ENCODE measurements at places on chromosomes 12 and 14. TPM values are rescaled to one million over a fixed set of nuclear protein-coding genes. Genes with fewer than 3 reads are reported as not detected.

The PCED1B gene
- polyA plus RNA-seq, result 0.21 TPM

The GPR162 gene
- polyA plus RNA-seq, result 18.6 TPM

The KLRK1 gene
- polyA plus RNA-seq, result not detected

The ANKS1B gene
- polyA plus RNA-seq, result 1.8 TPM

The POTEG gene
- 0.43 TPM for polyA plus RNA-seq

The COX8C gene
- polyA plus RNA-seq, result not detected

The GUCY2C gene
- not detected for polyA plus RNA-seq

- DNase-seq, result no peak
Measured at GRCh38 chr12:20319366-20319765, 49.0 kb upstream of the PDE3A start.

GRCh38 chr12:21541773-21542172 is 15.7 kb downstream of the SPX start:
- no peak for DNase-seq

GRCh38 chr14:93007225-93007997 is 84.5 kb downstream of the CHGA start:
- no peak for DNase-seq

DNA sequence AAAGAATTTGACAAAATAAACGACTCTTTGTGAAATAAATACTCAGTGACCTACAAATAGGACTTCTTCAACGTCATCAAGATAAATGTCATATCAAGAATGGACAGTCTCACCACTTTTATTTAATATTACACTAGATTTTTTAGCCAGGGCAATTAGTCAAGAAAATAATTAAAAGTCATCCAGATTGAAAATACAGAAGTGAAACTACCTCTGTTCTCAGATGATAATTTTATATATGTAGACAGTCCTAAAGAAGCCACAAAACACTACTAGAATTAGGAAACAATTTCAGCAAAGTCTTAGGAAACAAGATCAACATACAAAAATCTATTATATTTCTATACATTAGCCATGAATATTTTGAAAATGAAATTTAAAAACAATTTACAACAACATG is 689.6 kb upstream of the SEL1L start:
- no peak for DNase-seq

DNA sequence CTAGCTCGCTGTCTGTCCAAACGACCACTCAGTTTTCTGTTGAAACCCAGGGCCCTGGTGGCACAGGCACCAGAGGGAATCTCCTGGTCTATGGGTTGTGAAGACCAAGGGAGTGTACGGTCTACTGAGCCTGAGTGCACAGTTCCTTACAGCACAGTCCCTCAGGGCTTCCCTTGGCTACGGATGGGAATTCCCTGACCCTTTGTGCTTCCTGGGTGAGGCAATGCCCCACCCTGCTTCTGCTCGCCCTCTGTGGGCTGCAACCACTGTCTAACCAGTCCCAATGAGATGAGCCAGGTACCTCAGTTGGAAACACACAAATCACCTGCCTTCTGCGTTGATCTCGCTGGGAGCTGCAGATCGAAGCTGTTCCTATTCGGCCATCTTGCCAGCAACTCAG is 22.6 kb downstream of the GPHN start:
- DNase-seq, result no peak

DNA sequence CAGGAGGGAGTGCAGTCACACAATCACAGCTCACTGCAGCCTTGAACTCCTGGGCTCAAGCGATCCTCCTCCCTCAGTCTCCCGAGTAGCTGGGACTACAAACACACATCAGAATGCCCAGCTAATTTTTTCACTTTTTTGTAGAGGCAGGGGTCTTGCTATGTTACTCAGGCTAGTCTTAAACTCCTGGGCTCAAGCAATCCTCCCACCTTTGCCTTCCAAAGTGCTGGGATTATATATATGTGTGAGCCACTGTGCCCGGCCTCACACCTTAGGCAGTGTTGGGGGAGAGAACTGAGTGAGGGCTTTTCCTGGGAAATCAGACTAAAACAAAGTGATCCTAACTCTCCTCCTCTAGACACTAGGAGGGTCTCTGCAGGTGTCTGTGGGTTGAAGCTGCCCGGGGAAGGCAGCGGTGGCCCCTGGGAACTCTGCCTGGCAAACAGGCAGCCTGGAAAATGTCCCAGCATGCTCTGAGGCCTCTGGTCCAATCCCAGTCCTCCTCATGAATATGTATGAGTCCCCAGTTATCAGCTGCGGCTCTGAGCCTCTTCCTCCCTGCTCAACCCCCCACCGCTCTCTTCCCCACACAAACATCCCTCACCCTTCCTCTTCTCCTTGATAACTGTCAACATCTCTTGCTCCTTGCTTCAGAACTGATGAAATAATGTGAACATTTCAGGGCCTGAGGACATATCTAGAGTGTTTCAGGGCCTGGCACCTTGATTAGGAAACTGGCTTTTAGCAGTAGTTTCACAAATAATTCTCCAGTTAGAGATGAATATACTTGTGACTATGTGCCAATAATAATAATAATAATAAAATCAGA is 7.9 kb upstream of the NAA25 start:
- peak; percentile 82 for DNase-seq

DNA sequence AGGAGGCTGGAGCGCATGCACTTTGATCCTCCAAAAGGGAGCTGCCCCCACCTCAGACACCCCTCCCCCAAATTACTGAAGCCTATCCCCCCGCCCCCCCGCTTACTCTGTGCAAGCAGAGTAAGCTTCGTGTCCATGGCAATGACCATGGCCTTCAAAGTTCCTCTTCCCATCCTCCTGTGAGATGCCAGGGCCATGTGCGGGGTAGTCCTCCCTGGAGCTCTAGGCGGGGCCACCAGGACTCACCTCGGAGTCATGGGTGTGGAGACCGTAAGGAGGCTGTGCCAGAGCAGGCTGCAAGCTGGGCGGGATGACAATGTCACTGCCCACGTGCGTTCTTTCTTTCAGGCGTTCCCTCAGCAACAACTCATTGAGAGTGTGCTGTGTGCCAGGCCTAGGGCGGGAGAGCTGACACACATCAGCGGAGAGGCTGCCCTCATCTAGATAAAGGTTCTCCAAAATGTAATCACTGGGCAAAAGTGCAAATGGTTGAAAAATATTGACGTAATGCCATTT is 66.8 kb downstream of the C14orf132 start:
- DNase-seq, result no peak

DNA sequence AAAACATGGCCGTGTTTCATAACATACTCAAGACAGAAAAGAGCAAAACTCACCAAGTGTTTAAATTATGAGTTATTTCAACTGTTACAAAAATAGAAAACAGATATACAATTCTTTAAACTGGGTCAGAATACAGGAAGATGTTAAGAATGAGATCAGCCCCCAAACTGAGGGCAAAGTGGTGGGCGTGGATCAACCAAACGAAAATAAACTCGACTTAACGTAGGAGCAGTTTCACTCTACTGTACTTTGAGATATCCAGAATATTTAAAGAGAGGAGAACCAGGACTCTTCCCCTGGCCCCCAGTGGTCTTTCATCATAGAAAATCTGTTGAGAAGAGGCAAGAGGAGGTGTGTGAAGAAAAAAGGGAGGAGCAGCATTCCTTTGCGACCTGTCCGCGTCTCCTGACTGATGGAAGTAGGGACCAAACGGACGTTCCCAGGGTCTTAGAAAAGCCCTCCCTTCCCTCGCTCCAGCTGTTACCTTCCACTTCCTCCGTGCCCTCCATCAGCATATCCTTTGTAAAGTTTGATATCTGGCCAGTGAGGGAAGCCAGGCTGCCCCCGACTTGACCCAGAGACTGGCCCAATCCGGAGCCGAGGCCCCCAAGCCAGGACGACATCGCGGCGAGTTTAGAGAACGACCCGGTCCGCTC is 668 bp downstream of the TRIP11 start:
- DNase-seq, result peak; percentile 65

DNA sequence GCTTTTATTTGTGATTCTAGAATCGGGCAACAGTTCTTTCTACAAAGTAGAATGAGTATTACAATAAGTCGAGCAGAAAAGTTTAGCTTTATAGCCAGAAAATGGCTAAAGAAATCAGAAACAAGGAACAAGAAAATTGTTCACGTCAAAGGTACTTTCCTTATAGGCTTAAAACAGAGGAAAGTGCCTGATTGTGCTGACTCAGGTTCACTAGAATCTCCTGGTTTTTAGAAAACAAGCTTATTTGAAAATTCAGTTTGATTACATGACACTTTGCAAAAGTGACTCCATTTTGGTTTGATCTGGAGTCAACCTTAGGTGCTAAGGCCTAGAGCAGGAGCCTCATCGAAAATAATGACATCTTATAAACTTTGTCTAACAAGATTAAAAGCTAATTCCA is 564.7 kb upstream of the FLRT2 start:
- no peak for DNase-seq

- DNase-seq, result no peak
Measured at GRCh38 chr14:64641760-64642159, 62.5 kb upstream of the PLEKHG3 start.

DNA sequence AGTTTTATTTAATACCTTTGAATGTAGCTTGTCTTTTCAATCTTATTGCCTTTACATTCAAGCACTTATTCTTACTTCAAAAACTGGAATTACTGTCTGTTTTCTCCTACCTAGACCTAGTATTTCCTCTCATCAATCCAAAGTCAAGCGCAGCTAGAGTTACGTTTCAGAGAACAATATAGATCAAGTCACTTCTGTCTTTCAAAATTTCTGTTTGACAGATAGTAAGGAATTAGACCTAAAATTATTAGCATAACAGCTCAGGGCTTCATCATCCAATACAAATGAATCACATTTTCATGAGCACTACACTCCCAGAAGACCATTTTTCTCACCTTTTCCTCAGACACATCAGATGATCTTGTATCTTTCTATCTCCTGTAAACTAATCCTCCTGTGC is 170.6 kb downstream of the CCDC59 start:
- no peak for DNase-seq

DNA sequence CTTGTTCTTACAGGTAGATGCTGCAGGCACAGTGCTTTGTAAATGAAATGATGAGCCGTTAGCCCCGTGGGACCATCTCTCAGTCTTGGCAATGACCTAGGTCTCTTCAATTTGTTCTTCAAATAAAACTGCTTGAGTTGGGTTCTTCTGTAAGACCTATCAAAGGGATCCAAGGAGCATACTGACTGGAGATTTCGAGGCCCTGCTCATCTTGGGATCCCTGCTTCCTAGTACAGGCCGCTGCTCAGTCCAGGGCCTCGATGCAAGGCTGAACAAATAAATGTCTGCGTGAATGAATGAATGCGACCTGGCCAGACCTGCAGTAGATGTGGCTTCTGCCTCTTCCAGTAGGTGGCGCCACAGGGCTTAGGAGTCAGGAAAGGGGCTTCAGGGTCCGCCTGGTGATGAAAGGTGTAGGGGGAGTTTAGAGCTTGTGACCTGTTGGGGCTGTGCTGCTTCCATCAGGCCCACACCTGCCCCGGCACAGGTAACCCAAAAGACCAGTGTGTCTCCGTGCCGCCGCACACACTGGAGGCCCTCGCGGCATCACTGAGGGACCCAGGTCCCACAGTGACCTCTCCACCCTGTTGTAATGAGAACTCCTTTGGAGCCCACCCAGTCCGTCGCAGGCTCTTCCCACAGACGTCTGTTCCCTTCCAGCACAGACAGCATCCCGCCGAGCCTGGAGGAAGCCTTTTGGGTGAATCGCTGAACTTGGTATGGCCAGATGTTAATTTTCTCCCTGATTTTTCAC is 4.4 kb downstream of the CACNA1C start:
- DNase-seq, result peak; percentile 75

DNA sequence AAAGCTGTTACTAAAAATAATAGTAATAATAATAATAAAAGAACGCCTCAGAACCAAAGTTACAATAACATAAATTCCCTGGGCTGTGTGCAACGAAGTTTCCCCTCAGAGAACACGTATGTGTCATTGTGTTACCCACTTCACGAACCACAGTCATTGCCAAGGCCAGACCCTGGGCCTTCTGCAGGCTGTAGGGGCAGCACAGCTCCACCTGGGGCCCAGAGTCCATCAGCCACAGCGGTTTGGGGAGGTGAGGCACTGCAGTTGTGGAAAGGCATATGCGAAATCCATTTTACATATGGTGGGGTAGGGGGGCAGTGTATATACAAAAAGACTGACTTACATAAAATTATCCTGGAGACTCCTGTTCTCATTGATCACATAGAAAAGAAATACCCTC is 56.1 kb downstream of the ESR2 start:
- no peak for DNase-seq

DNA sequence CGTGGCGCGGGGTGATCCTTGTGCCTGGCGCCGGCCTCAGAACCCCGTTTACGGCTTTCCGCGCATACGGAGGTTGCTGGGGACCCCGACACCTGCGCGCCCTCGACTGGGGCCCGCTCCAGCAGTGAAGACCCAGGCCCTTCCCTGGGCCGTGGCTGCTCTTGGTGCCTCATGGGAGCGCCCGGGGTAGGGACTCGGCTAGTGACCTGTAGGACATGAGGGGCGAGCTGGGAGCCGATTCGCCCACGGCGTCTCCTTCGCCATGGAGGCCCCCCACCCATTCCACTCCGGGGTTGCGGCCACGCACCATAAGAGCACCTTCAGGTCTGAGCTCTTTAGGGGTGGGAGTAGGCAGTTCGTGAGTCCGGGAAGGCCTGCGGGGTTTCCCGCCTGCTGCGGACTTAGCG is 14.2 kb upstream of the PAX9 start:
- DNase-seq, result no peak

DNA sequence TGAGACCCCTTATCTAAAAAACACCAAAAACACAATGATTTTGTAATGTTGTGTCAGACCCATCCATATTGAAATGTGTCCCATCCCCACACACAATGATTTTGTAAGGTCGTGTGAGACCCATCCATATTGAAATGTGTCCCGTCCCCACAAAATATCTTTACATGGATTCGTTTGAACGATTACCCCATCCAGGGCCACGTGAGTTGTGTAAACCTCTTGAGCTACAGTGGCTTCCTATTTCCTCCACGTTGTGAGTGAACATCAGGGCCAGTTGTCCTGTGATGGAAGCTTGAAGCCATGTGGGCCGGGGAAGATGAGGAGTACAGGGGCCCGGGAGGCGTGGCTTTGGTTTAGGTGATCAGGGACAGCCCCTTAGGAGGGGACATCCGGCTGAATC is 27.0 kb upstream of the ULK1 start:
- no peak for DNase-seq

GRCh38 chr12:5599378-5599777 is 167.5 kb downstream of the NTF3 start:
- DNase-seq, result no peak

DNA sequence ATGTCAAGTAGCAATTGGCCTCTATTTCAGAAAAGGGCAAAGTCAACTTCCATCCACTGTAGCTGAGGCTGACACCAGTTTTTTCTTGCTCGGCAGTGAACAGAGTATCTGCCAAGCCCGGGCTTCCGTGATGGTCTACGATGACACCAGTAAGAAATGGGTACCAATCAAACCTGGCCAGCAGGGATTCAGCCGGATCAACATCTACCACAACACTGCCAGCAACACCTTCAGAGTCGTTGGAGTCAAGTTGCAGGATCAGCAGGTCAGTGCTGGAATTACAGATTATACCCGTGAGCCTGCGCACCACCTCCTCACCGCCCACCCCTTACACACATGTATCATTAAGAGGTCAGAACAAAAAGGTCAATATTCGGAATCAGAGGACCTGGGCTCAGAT is 19.4 kb downstream of the EVL start:
- DNase-seq, result no peak

DNA sequence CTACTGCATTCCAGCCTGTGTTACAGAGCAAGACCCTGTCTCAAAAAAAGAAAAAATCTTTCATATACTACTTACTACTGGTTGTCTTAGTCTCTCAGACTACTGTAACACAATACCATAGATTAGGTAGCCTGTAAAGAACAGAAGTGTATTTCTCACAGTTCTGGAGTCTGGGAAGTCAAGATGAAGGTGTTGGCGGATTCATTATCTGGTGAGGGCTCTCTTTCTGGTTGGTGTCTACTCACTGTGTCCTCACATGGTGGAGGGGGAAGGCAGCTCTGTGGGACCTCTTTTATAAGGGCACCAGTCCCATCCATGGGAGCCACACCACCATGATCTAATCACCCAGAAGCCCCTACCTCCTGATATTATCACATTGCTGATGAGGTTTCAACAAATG is 14.4 kb downstream of the WDR20 start:
- DNase-seq, result no peak
